SW 1271 (cell line): ENCODE measurements at places on chromosomes 5 and 9.

GRCh38 chr5:102200861-102201260, 95.2 kb downstream of the SLCO4C1 start:
- DNase-seq = no peak

GRCh38 chr9:92954049-92954861, 6.9 kb downstream of the FGD3 start:
- DNase-seq = peak; percentile 67

DNA sequence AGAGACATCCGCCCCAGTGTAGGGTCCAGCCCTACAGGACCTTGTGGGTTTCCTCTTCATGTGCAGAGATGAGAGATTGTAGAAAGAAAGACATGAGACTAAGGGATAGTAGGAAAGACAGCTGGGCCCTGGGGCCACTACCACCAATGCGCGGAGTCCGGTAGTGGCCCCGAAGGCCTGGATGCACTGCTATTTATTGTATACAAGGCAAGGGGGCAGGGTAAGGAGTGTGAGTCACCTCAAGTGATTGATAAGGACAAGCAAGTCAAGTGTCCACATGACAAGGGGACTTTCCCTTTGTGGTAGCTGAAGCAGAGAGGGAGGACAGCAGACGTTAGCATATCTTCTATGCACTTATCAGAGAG, 6.2 kb upstream of the TMEM141 start:
- DNase-seq = no peak

- no peak for DNase-seq
Measured at GRCh38 chr5:123710031-123710430, 198.1 kb downstream of the CSNK1G3 start.

DNA sequence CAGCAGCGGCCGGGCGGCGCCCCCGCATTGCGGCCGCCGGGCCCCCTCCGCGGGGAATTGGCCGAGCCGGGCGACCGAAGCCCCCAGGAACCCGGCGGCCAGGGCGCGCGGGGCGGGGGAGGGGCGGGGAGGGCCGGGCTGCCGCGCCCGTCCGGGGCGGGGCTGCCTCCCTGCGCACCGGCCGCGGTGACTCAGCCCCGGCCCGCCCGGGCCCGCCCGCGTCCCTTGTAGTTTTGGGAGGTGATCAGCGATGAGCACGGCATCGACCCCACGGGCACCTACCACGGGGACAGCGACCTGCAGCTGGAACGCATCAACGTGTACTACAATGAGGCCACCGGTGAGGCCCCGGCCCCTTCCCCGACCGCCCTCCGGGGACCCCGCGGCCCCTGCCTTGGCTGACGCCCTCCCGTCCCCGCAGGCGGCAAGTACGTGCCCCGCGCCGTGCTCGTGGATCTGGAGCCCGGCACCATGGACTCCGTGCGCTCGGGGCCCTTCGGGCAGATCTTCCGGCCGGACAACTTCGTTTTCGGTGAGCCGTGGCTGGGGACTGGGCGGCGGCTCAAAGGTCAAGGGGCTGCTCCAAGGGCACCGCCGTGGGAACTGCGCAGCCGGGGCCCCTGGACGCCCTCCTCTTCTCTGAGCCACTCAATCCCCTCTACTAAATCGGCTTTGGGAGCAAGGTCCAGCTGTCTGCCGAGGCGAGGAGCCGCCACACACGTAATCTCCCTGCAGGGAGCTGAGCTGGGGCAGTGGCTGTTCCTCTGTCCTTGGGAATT, 592 bp downstream of the TUBB4B start:
- no peak for DNase-seq

DNA sequence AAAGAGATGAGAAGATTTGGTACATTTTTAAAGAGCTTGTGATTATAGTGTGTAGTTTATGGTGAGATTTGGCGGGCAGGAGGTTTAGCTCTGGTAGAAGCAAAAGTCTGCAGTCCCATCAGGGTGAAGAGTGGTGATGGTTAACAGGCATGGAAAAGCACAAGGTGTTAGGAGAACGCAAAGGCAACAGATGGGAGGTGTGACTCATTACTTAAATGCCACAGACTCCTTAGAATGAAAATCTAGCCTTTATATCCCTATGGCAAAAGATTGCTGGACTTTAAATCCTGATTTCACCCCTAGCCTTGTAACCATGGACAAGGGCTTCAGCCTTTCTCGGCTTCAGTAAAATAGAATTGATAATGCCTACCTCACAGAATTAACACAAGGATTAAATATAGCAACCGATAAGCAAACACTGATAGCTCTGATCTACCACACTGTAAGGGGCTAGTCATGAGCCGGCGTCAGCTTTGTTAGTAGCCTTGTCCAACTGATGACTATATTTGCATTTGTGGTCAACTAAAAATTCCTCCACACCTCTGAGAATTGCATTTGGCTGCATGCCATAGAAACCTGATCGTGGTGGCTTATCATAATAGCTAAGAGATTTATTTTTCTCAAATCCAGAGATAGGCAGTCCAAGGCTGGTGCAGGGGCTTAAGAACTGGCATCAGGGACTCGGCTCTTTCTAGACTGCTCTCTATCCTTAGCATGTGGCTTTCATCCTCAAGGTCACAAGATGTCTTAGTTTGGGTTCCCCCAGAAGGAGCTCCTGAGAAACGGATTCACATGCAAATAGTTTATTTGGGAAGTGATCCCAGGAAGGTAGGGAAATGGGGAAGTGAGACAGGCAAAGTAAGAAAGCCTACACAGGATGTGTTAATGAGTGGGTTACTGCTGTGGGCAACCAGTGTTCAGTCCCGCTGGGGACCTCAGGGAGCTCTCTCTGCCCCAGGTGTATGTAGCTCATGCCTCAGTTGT, 19.6 kb downstream of the MFAP3 start:
- no peak for DNase-seq

DNA sequence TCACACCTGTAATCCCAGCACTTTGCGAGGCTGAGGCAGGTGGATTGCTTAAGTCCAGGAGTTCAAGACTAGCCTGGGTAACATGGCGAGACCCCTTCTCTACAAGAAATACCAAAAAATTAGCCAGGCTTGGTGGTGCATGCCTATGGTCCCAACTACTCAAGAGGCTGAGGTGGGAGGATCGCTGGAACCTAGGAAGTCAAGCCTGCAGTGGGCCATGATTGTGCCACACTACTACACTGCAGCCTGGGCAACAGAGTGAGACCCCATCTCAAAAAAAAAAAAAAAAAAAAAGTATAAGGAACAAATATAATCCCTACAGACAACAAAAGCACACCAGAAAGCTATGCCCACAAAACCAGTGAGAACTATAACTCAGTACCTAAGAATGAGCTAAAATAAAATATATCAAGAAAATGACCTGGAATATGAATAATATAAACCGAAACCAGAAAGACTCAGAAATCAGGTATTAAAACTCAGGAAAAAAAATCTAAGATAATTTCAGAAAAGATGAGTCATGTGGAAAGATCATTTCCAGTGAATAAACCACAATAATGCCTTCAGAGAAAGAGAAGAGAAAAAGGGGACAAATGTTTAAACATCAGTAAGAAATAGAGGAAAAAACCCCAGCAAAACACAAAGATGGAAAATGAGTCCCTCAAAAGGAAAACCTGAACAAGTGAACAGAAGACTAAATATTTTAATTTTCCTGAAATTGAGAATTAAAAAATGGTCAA, 57.4 kb downstream of the GOLPH3 start:
- no peak for DNase-seq
